ENCODE measurements at places on chromosomes 4 and X.

DNA sequence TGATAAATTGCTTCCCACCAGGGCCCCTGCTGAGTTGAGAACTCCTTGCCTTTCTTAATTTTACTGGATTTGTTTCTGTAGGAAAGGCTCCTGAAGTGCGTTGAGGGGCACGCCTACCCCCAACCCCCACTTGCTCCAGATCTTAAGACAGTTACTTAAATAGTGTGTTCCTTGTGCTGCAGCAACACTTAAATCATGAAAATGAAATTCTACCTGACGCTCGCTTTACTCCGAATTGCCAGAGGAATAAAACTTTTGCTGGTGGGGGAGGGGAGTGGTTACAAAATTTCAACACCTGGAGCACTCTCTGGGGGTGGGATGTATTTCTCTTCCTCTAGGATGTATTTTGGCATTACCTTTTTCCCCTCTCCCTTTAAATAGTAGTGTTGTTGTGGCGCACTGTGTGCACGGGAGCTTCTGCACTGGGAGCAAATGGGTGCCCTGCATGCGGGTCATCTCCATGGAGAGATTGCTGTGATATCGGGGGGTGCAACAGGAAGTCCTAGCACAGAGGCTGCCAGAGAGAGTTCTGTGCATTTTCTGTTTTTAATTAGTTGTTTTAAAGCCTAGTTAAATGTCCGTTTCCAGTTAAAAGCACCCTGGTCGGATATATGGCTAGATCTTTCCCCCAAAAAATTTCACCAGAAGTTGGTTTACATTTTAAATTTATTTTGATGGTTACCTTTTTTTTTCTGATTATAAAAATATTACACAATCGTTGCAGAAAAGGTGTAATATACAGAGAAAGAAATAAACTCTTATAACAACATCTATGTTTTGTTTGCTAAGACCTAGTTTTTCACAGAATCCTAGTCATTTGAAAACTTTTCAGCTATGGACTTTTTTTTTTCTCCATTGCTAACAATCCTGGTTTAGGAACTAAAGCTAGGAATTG lies 207.7 kb downstream of the SOWAHB start:
- DNase-seq, result no peak

GRCh38 chrX:107672955-107673378 lies 44.7 kb downstream of the PRPS1 start:
- peak; percentile 39 for DNase-seq

GRCh38 chr4:171785388-171785787 lies 27.8 kb upstream of the GALNTL6 start:
- no peak for DNase-seq

DNA sequence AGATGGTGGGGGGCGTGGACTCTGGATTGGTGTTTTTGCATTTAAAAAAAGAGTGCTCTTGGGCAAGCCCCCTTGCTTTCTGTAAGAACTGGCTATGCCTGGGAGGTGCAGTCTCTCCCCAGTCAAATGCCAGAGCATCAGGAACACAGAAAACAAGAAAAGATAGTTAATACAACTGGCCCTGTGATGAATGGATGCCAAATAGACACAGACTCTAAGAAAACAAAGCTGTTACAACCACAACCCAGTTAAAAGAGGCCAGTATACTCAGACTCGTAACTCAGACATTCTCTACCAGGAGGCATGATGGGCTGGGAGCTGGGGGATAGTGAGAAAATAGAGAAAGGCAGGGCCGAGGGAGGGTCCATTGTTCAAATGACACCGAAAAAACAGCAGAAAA lies 32.5 kb upstream of the C1QTNF7 start:
- DNase-seq, result no peak

GRCh38 chr4:101348995-101349800 lies 1.9 kb upstream of the PPP3CA start:
- no peak for DNase-seq

- no peak for DNase-seq
These were observed 56.9 kb downstream of the MAD2L1 start for GRCh38 chr4:120009731-120010130.

- DNase-seq, result no peak
These were observed 162.7 kb upstream of the GALNTL6 start for GRCh38 chr4:171650543-171650942.

DNA sequence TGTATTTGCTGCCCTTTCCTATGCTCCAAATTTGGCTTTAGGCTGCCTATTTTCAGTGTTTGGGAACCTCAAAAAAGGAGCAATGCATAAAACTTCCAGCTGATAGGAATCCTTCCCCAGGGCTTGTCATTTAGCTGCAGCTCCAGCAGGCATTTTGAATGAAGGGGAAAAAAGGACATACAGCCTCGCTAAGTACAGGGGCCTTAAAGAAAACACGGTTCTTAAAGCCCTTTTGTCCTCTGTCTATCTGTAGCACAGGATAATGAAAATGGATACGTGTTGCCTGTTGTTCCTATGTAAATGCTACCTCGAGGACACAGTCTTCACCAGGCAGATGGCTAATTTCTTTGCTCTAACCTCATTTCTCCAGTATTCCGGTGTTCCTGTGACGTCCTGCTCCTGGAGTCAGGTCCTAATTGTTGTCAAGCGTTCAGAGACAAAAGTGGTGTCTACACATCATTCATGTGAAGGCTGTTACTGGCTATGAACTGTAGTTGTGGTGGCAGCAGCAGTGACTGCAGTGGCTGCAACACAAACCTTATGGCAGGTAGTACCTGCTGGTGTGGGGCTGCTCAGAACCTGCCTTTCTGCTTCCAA lies 117.4 kb downstream of the MGST2 start:
- no peak for DNase-seq

DNA sequence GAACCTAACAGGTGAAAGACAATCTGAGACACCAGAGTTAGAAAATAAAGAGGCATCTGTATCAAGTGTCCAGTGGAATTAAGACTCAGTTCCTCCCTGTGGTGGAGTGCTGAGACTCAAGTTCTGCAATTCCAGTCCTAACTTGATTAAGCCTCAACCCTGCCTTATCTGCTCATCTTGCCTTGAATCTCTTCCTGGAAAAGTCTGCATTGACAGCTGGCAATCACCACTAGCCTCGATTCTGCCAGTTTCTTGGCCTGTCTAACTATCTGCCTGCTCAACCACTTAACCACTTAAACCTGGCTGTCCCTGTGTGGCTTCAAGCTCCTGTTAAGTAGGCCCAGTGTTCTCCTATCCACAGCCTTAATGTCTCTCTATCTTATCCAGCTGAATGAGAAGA lies 22.4 kb upstream of the NEIL3 start:
- no peak for DNase-seq

- DNase-seq, result no peak
These were observed 169.4 kb downstream of the ZNF674 start for GRCh38 chrX:46375831-46376230.

- DNase-seq, result no peak
These were observed 12.8 kb downstream of the RASL11B start for GRCh38 chr4:52874948-52875347.

GRCh38 chrX:10242026-10242425 lies 85.3 kb downstream of the CLCN4 start:
- no peak for DNase-seq

DNA sequence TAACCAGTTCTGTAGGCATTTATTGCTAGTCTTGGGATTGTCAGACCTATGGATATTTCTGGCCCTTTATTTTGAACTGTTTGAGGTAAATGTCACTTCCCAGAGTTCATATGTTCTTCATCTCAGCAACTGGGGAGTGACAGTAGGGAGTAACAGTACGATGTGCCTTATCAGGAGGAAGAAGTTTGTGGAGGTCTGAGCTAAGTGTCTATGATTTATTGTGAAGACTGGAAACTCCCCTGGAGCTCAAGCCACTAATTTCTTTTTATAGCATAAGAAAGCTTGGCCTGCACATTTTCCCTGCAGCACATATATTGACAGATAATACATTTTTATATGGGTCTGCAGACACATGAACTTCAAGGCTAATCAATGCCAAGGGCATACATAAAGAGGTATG lies 383.8 kb downstream of the GRXCR1 start:
- DNase-seq, result no peak

- DNase-seq, result no peak
These were observed 22.4 kb downstream of the TMEM33 start for GRCh38 chr4:41957634-41958033.

- no peak for DNase-seq
These were observed 101.2 kb downstream of the ZNF674 start for GRCh38 chrX:46444011-46444410.

- no peak for DNase-seq
These were observed 45.6 kb downstream of the RFC1 start for GRCh38 chr4:39320381-39321115.

DNA sequence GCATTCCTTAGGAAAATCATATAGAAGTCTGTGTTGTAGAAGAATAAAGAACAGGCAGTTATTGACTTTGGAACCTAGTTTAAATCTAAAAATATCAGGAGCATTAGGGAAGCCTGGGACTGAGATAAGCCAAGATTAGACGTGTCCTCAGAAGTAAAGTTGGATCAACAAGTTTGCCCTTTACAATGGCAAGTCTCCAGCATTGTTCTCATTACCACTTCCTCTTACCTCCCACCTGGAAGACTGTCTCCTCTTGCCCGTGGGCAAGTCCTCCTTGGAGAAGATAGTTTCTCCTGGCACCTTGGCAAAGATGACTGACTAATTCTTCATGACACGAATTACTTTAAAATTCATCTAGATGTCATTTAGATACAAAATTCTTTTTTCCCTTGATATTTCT lies 37.8 kb downstream of the CNKSR2 start:
- no peak for DNase-seq

DNA sequence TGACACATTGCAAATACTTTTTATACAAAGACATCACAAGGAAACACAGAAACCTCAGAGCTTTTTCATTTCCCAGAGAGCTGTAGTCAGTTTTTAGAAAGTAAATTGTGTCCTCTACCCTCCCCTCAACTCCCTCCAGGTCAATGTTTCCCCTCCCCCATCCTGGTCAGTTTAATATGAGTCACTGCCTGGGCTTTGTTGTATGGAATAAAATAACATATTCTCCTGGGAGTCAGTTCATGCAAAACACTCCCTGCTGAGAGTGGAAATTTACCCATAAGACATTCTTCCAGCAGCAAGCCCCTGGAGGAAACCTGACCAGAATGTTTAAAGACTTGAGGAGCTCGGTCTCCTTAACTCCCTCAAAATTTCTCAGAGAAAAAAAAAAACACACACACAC lies 270.1 kb upstream of the LDB2 start:
- DNase-seq, result no peak

DNA sequence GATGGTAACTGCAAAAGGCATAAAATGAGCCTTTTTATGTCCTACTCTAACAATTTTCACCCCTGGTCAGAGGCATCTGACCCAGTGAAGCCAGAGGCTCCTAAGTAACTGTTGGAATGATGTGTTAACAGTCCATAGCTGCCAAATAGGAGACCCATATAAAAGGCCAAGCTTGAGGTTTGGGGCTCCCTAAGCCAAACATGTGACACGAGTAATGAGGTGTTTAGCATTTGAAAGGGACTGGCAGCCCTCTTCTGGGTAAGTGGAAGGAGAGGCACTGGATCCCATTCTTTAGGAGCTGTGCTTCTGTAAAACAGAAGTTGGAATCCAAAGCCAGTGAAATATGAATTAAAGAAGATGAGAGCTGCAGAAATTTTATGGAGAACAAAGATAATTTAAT lies 100.6 kb upstream of the PNPLA4 start:
- no peak for DNase-seq

- DNase-seq, result no peak
These were observed 41.5 kb upstream of the ANKRD50 start for GRCh38 chr4:124753941-124754581.

DNA sequence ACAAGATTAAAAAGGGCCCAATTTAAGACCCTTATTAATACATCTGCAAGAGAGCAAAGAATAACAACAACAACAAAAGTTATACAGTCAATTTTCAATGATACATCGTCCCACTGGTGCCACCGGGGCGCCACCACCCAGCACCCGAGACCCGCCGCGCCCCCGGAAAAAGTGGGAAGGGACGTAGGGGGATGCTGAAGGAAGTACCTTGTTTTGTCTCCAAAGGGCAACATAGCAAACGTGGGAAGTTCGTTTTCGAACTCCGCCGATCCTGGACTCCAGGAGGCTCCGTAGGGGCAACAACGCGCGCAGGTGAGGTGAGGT lies 1.7 kb downstream of the PDE5A start:
- DNase-seq, result no peak

GRCh38 chrX:1493412-1493811 lies 40.7 kb upstream of the ASMTL start:
- DNase-seq, result no peak

DNA sequence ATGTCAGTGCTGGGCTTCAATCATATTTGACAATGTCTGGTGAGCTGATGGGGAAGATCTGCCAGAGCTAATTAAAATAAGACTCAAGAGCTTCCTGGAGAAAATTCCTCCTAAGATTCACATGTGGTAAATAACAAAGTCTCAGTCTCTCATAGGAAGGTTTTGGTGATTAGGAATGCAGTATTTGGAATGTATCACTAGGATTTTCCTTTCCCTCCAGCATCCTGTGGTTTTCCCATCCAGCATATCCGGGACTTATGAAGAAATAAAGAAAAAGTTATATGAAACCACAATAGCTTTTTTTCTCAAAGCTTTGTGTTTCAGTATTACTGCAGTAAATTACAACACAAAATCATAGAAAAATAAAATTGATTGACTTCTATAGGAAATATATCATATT lies 1597.1 kb downstream of the ADGRL3 start:
- no peak for DNase-seq

GRCh38 chr4:54664400-54664799 lies 6.6 kb downstream of the KIT start:
- no peak for DNase-seq

GRCh38 chr4:14400307-14400706 lies 602.0 kb upstream of the CPEB2 start:
- no peak for DNase-seq

DNA sequence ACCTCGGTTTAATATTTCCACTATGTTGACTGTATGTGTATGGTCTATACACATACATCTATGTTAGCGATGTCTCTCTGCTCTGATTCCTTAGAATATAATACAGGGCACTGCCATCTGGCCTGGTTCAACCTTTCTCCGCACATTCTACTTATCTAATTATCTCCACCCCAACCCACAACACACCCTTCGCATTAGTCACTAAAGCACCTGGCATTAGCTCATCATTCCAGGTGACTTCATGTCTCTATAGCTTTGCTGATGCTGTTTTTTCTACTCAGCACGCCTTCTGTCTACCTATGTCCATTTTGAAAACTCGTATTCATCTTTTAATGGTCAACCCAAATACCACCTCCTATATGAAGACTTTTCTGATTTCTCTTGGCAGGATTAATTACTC lies 425.2 kb upstream of the RASGEF1B start:
- DNase-seq, result no peak

DNA sequence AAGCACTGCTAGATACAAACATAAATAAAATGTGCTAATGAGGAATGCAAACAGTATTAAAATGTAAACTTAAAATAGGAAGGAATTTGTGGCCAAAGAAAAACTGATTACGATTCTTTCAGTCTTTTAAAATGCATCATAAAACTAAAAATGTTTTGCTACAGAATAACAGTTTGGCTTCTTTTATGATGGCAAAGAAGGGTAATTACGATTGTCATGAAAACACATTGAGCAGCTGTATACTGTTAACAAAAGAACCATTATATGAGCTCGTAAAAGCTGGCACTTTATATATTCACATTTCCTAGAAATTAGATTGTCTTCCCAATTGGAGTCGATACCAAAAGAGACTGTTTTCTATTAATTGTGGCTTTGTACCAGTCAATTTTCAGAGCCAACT lies 290.4 kb downstream of the NR3C2 start:
- no peak for DNase-seq

GRCh38 chr4:66694739-66695138 lies 850.6 kb downstream of the CENPC start:
- no peak for DNase-seq

Measured in stimulated activated CD8-positive, alpha-beta memory T cell treated with anti-CD3 and anti-CD28 coated beads, Interleukin-7, amount 100 ng/mL, for 1 hour (primary cell).